GM03348 (cell line): ENCODE measurements at places on chromosomes 16 and 17.

- DNase-seq, result no peak
These were observed 3.8 kb upstream of the WIPI1 start for GRCh38 chr17:68461122-68461539.

DNA sequence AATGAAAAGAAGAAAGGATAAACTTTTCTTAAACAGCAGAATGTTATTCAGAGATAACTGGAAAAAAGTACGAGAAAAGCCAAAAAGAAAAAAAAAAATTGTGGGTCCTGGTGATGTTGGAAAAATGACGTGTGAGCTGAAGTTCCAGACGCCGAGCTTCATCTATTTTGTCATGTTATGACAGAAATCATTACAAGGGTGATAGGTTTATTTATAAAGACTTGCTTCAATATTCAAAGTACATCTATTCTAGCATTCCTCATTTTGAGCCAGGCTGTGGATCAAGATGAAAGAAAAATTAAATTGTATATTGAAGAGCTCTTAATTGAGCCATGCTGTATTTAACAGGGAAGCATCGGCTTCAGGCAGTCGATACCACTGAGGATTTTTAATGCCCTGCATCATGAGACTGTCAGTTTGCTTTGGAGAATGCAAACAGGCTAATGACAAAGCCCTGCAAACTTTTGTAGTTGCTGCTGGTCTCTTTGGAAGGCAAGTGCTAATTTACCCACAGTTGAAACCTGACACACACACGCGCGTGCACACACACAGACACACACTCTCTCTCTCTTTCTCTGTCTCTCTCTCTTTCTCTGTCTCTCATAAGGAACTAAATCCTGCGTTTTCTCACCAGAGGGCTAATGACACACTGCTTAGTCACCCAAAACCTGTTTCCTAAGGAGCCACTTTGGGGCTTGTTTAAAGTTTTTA is 110.7 kb downstream of the WWOX start:
- no peak for DNase-seq

DNA sequence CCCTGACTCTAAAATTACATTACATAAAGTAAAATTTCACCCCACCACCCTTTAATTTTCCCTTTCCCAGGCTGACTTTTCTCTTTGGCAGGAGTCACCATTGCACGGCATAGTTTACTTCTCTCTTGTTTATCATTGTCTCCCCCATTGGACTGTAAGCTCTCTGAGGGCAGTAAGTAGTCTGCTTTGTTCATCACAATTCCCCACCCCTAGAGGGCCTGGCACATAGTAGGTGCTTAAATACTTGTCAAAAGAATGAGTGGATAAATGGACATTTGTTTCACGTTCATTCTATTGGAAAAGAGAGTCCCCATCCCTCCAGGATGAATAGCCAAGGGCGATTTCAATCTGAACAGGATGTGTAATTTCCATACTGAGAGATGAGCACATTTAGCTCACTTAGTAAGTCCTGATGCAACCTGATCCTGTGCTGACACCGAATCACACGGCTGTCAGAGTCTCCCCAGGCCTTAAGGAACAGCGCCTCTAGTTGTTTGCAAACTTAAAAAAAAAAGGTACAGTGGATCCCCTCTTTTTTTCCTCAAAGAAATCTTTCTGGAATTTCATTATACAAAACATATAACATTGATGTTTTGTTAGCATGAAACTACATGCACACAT is 54.0 kb downstream of the AKAP1 start:
- no peak for DNase-seq

DNA sequence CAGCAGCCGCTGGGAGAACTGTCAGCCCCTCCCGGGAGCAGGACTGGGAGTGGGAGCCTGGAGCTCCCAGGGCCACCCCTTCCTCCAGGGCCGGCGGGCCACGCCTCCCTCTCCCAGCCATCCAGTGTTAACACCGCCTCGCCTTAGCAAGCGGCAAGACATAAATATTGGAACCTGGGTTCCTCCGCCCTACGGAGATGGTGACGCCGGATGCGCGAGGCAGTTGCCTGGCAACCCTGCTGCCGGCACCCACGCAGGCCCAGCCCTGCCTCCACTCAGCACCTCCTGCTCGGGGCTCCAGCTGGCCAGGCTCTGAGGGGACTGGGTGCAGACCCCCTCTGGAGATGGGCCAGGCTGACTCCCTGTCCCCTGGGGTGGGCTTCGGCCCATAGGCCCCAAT is 27.4 kb upstream of the CACNA1H start:
- DNase-seq, result peak; percentile 63

DNA sequence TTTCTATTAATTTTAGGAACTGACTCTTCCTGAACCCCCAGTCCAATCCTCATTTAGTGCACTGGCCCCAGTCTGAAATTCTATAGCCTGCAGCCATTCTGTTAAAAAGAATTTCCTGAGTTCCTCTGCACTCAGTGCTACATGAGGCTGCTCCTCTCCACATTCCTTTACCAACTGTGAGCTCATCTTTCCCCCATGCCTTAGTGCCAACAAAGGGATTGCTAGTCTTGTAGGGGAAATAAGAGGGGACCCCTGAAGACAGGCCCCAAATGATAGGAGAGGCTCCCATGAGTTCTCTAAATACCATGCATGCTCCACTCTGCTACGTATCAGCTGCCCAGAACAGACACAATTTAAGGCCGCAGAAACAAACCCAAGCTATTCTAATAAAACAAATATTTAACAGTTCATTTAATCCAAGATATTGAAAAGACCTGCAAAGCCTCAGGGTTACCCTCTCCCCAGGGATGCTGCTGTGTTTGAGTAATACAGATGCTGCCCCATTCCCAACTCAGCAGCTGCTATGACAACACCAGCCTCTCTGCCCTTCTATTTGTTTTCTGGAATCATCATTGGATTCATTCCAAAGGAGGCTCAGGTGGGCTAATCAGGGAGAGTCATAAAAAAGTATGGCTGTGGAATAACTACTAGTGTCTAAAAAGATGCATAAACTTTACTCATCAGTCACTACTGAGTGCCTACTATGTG is 228.5 kb downstream of the TOX3 start:
- DNase-seq, result no peak

- DNase-seq, result no peak
These were observed 72.0 kb downstream of the PITPNC1 start for GRCh38 chr17:67449065-67449464.

- peak; percentile 92 for DNase-seq
These were observed at the start of gene SLC7A6 for GRCh38 chr16:68264128-68265077. SLC7A6 (plus strand) TSS chr16:68264526; CDS start chr16:68274727, 10,201 bp downstream.

DNA sequence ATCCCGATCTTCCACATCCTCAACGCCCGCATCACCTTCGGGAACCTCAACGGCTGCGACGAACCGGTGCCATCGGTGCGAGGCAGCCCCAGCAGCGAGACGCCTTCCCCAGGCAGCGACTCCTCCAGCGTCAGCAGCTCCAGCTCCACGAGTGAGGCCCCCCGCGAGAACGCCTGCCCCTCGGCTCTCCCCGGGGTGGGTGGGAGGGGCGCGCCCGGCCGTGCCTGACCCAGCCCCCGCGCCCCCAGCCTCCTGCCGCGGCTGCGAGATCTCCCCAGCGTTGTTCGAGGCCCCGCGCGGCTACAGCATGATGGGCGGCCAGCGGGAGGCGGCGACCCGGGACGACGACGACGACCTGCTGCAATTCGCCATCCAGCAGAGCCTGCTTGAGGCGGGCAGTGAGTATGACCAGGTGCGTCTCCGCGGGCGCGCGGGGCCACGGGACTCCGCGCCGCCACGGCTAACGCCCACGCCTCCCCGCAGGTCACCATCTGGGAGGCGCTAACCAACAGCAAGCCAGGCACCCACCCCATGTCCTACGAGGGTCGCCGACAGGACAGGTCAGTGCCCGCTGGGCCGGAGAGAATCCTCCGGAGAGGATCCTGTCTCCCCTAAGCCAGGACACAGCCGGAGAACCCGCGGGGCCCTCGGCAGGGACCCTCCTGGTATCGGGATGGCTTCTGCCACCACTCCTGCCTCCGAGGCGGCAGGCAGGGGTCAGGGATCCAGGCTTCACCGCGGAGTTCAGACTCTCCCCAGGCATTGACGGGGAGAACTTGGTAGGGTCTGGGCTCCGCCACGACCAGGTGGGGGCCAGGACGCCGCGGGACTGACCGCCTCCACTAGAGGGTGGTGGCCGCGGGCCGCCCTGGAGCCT is 10.1 kb downstream of the CORO6 start:
- no peak for DNase-seq

DNA sequence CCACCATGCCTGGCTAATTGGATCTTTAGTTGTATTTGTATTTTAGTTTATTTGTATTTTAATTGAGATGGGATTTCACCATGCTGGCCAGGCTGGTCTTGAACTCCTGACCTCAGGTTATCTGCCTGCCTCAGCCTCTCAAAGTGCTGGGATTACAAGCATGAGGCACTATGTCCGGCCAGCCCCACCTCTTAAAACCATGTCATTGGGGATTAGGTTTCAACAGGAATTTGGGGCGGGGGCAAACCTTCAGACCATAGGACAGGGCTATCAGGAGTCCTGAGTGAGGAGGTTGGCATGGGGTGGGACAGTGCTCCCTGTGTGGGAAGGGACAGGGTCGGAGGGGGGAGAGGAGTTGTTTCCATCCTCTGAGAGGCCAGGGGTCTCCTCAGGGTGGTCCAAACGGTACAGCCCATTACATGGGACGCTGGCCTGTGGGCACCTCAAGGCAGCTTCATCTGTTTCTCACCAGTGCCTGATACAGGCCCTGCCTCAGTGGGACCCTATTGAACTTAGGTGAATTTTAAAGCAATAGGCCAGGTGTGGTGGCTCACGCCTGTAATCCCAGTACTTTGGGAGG is 21.6 kb downstream of the GAA start:
- DNase-seq, result no peak

DNA sequence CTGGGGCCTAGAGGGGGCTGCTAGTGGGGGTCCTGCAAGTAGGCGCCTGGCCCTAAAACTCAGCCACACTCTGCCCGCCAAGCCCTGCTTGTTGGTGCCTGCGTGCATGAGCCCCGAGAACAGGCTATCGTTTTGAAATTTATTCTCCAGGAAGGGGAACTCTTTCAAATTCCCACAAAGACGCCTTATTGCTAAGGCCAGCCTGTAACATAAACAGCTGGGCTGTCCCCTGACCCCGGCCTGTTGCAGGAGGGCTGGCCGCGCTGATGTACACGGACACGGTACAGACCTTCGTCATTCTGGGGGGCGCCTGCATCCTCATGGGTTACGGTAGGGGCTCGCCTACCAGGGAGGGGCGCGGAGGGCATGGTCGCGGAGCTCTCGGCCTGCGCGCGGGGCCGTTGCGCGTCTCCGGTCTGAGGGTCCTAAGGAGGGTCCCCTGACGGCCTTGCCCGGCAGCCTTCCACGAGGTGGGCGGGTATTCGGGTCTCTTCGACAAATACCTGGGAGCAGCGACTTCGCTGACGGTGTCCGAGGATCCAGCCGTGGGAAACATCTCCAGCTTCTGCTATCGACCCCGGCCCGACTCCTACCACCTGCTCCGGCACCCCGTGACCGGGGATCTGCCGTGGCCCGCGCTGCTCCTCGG is 4.3 kb downstream of the SLC5A2 start:
- no peak for DNase-seq

- DNase-seq, result no peak
These were observed 26.5 kb upstream of the CDR2 start for GRCh38 chr16:22400900-22401299.

- DNase-seq, result no peak
These were observed 214.1 kb downstream of the RPTOR start for GRCh38 chr17:80758481-80759376.

GRCh38 chr17:49707246-49707607 is 537 bp downstream of the SLC35B1 start:
- DNase-seq, result no peak

DNA sequence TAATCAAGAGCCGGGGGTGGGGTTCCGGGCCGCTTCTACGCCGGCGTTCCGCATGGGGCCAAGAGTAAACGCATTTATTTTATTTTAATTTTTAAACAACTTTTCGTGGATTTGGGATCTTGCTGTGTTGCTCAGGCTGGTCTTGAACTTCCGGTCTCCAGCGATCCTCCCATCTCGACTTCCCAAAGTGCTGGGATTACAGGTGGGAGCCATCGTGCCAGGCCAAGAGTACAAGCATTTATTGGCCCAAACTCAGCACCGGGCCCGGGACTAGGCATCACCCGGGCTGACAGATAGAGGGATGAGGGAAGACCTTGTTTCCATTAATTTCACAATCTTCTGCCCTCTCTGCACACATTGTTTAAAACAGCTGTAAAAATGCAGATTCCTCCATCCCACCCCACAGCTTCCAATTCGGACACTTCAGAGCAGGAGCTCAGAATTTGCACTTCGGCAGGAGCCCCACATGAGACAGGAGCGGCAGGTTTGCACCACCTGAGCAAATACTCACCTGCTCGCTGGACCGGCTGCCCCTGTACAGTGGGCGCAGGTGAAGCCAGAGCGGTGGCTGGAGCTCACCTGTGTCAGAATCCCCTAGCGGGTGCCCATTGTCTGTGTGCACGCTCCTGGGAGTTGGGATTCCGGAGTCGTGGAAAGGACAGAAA is 663 bp upstream of the GINS2 start:
- no peak for DNase-seq

- DNase-seq, result no peak
These were observed 36.0 kb downstream of the IQCK start for GRCh38 chr16:19753815-19754643.

- no peak for DNase-seq
These were observed 27.3 kb downstream of the MIS12 start for GRCh38 chr17:5513628-5514027.

DNA sequence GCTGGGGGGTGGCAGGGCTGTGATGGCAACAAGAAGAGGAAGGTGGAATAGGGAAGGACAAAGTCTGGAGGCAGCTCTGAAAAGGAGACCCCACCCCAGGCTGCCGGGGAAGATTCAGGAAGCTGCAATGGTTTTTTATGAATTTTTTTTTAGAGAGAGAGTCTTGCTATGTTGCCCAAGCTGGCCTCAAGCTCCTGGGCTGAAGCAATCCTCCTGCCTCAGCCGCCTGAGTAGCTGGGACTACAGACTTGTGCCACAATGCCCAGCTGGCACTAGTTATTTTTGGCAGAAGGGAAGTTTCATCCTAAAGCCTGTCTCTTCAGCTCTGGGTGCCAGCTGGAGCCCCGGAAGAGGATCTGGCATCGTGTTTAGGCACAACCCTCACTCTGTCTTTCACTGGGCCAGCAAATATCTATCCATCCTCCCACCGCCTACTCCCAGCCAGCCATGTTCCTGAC is 1.3 kb upstream of the CES3 start:
- no peak for DNase-seq

DNA sequence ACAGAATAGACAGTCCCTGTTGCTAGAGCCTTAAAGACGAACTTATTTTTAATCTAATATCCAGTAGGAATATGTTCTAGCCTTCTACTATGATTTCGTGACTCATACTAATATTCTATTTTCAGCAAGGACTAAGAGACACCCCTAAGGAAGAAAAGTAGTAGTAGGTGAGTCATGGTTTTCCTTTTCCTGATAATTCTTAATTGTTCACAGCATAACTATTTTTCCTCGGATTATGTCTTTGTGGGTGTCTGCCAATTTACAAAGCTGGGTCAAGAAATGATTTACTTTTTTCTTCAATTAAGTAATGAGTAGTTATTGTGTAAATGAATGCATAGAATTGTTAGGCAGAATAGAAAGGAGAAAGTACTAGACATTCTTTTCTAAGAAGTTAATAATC is 292.2 kb downstream of the TOX3 start:
- DNase-seq, result no peak

- no peak for DNase-seq
These were observed at the start of gene C16orf54 for GRCh38 chr16:29745853-29746345. C16orf54 (minus strand) TSS chr16:29745990; CDS start chr16:29744951, 1,039 bp downstream.

GRCh38 chr17:35738519-35739133 is 7.2 kb downstream of the RASL10B start:
- DNase-seq, result no peak

GRCh38 chr17:64920026-64920418 is 744 bp upstream of the LRRC37A3 start:
- no peak for DNase-seq

GRCh38 chr17:7910711-7911110 is 5.4 kb downstream of the RNF227 start:
- DNase-seq, result no peak
